ENCODE measurements at places on chromosomes 12 and 14. TPM values are rescaled to one million over a fixed set of nuclear protein-coding genes. Genes with fewer than 3 reads are reported as not detected.

ARHGEF40 gene
- total RNA-seq: 57.8 TPM

KLHDC1 gene
- total RNA-seq: 2.3 TPM

LETMD1 gene
- 55.3 TPM for total RNA-seq

TEDC1 gene
- 20.6 TPM for total RNA-seq

CABP1 gene
- total RNA-seq: not detected

AQP6 gene
- not detected for total RNA-seq

NTS gene
- total RNA-seq: 241 TPM

DLGAP5 gene
- total RNA-seq: 2.1 TPM
